ENCODE measurements at places on chromosomes 6 and 20.

GRCh38 chr6:78883651-78884050 lies 16.3 kb downstream of the IRAK1BP1 start:
- DNase-seq: no peak

- DNase-seq: no peak
Measured at GRCh38 chr6:129402244-129402643, 307.7 kb downstream of the ARHGAP18 start.

GRCh38 chr20:24441661-24442060 lies 27.8 kb upstream of the SYNDIG1 start:
- DNase-seq: no peak

DNA sequence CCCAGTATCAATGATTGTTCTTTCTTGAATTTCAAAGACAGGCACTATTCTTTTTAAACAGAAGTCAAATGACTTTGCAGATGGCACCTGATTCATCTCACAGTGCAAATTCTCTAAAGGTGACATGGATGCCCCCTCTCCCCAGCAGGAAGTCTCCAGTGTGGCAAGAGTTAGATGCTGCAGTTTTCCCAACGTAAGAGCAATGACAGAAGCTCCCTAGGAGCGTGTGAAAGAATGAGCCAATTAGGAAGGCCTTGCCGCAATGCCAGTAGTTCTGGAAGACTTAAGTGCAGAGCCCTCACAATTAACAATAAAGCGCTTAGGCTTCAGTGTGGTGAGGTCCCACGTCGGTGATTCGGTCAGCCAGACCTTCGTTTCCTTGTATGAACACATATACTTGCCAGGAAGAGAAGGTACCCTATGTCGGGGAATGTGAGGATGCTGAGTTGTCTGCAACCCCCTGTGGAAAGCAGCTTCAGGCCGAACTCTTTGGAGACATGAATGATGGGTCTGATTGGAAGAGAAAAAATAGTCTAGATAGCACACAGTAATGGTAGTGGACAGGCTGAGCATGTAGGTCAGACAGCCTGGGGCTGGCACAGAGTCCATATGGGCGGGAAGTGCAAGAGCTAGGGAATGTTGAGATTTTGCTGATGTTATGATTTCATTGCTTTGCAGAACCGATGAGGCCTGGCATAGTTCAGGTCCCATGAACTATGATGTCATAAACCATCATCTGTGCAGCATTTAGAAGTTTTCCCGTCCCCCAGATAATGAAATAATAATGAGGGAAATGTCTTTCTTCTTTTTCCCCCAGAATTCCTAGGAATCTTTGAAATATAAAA lies 132.6 kb downstream of the PHACTR1 start:
- DNase-seq: no peak

DNA sequence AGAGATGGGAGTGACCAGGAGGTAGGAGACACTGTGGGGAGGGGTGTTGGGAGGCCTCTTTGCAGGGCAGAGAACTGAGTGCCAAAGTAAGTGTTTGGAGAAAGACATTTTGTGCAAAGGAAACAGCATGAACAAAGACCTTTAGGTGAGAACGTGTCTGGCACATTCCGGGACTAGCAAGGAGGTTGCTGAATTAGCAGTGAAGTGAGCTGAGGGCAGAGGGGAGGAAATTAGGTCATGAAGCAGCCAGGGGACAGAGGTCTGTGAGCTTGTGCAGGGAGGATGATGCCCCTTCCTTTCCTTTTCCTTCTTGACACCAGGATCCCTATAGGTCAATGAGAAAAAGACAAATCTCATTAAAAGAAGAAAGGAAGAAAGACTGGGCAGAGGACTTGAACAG lies 21.4 kb upstream of the AHCY start:
- DNase-seq: no peak

- no peak for DNase-seq
Measured at GRCh38 chr6:112938650-112939049, 591.5 kb downstream of the RFPL4B start.

DNA sequence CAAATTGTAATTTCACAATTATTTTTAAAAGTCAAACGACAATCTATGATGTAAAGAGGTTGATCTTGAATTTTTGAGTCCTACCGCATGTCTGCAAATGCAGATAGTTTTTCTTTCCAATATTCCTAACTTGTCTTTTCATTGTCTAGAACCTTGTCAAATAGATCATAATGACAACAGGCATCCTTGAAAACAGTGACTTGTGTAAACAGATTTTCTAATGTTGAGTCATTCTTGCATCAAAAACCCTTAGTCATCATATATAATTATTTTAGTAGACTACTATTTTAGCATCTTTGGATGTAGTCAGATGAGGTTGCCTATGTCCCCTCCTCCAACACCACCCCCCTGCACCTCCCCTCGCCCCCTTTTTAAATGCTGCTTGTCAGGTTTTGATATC lies 43.8 kb downstream of the BMP6 start:
- no peak for DNase-seq

- no peak for DNase-seq
Measured at GRCh38 chr6:4925580-4925979, 78.3 kb downstream of the RPP40 start.

DNA sequence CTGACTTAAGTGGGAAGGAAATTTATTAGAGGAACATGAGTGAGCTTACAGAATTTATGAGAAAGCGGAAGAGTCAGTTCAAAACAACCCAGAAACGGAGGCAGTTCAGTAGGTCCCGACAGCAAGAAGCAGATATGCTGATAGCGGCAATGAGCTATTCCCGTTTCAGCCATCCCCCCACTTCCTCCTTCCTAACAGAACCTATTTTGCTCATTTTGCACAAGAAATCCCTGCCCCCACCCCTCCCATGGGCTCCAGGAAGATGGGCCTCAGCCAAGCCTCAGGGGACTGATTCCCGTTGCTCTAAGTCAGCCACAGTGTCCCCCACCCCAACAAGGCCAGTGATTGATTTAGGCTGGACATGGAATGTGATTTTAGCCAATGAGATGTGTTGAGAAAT lies 157.5 kb downstream of the CEBPB start:
- DNase-seq: no peak

DNA sequence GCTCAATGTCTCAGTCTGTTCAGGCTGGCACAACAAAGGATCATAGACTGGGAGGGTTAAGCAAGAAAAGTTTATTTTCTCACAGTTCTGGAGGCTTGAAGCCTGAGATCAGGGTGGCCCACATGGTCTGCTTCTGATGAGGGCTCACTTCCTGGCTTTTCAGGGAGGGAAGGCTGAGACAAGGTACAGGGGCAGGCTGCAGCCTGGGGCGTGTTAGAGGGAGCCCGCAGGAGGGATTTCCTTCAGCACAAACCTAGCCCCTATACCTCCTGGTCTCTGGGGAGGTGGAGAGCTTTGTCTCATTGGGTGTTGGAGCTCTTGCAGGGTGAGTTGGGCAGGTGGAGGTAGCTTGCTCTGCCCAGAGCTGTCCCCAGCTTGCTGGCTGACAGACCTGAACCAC lies 81.1 kb upstream of the GPR6 start:
- no peak for DNase-seq

GRCh38 chr6:167495506-167496401 lies 170.9 kb downstream of the TTLL2 start:
- DNase-seq: no peak

- DNase-seq: peak; percentile 99
Measured at GRCh38 chr6:328136-328670, 35.9 kb downstream of the DUSP22 start.

DNA sequence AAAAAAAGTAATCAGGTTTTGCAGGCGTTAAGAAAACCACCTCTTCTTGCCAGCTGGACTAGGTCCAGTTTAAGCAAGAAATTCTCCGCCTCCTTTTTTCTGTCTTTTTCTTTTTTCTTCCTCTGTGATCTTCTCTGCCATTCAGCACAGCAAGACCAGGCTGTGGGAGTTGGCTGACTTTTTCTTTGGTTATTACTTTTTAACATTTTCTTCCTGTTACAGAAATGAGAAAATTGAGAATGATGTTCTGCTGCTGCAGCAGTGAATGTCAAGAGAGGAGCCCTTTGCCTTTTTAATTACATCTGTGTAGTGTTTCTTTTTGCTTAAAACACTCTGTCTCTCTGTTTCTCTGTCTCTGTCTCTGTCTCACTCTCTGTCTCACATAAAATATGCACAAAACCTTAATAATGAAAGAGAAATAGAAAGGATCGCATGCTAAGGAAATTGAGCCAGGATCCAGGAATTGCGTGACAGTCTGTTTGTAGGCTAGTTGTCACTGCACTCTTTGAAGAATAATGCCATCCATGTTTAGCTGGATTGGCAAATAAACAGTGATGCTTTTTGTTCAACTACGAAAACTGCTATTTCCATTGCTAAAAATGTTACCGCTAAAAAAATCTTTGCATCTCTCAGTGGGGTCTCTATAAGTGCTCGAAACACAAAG lies 103.2 kb upstream of the SUPT3H start:
- no peak for DNase-seq

DNA sequence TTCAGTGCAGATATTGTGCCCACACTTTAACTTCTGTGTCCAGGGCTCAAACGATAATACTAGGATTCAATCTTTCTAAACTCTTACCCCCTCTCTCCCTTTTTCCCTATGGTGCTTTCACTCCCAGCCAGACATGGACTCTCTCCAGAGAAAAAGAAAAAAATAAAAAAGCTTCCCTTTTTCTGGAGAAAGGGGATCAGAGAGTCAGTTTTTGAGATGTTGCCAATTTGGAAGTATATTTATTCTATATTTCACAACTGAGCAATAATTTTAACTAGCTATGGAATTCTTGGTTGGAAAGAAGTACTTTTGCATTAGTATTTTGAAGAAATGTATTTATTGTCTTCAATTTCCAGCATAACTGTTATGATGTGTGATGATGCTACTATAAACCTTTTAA lies 72.2 kb upstream of the ZFP64 start:
- no peak for DNase-seq

DNA sequence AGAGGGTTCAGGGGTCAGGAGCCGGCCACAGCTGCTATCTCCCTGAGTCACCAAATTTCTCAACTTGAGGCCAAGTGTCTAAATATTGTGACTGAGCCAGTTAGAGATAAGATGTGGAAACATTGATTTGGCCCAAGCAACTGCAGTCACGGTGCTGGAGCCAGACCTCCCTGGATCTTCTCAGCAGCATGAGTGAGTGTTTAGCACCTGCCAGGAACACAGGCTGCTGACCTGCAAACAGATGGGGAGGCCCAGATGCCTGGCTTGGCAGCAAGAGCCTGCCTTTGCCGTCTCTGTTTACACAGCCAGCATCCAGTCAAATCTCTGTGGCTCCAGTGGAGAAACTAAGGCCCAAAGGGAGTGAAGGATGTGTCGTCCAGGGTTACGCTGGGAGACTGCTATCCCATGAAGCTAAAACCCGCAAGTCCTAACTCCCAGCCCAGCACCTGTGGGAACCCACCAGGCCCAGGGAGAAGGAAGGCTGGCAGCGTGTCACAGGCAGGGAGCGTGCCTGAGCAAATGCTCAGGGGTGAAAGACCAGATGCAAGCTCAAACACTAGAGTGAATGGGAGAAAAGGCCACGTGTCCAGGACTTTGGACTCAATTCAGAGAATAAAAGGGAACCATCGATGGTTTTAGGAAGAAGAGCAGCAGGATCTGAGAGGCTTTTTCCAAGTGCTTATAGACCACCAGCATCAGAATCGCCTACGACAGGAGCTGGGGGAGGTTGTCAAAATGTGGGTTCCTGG lies 15.9 kb upstream of the PTGIS start:
- DNase-seq: no peak

DNA sequence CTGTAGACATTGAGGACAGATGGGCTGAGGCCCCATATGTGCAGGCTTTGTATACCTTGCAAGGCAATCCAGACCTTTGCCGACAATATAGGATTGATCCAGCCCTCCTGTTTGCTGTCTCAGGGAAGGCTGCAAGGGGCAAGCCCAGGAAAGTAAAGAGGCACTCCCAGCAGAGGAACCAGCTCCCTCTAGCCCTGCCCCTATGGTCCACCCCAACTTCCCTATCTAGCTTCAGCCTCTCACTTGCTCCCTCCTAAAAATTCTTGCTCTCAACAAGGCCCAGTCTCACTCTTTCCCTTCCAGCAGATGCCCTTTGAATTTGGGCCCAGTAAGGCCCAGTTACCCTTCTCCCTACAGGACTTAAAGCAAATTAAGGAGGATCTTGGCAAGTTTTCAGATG lies 92.6 kb downstream of the JARID2 start:
- no peak for DNase-seq

- DNase-seq: no peak
Measured at GRCh38 chr6:24233813-24234442, 107.9 kb downstream of the NRSN1 start.

GRCh38 chr6:38355519-38355918 lies 284.2 kb downstream of the BTBD9 start:
- DNase-seq: peak; percentile 36

GRCh38 chr20:49790077-49790798 lies 22.4 kb upstream of the SLC9A8 start:
- DNase-seq: no peak

- DNase-seq: no peak
Measured at GRCh38 chr20:63586797-63587196, 12.8 kb upstream of the HELZ2 start.

GRCh38 chr20:50467174-50467573 lies 43.0 kb upstream of the PTPN1 start:
- no peak for DNase-seq

- no peak for DNase-seq
Measured at GRCh38 chr20:14712302-14712739, 374.9 kb upstream of the FLRT3 start.

- no peak for DNase-seq
Measured at GRCh38 chr20:25063546-25063945, 5.6 kb upstream of the ACSS1 start.

- no peak for DNase-seq
Measured at GRCh38 chr6:162533009-162533400, 194.6 kb downstream of the PRKN start.

DNA sequence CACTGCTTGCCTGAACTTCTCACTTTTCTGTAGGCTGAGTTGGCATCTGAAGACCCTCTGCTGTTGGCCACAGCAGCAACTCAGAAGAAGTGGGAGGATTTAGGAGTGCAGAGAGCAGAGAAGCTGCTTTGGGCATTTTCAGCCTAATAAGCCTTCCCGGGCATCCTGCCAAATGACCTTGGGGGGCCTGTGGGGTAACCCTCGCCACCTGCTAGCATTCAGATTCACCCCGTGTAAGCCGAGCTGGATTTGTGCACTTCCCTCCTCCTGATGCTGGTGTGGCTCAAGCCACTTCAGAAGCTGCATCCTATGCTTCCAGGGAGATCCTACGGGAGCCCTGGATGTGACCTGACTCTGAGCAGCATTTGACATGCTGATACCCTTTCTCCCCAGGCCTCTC lies 114.8 kb downstream of the LRFN2 start:
- no peak for DNase-seq

DNA sequence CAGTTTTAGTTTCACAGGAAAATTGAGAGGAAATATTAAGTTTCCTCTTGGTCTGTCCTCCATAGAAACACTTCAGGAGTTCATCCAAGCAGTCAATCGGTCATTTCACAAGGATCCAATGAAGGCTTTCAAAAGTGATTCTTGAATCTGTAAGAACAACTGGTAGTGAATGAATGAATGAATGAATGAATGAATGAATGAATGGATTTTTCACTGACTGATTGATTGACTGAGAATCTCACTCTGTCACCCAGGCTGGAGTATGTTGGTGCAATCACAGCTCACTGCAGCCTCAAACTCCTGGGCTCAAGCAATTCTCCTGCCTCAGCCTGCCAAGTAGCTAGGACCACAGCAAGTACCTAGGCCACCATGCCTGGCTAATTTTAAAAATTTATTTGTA lies 39.4 kb upstream of the TAF8 start:
- no peak for DNase-seq

GRCh38 chr6:158312672-158313397 lies 570 bp downstream of the TULP4 start:
- DNase-seq: no peak

GRCh38 chr20:40561187-40561586 lies 127.8 kb downstream of the MAFB start:
- no peak for DNase-seq

GRCh38 chr6:135115834-135116233 lies 61.2 kb upstream of the HBS1L start:
- peak; percentile 41 for DNase-seq

Measured in GM12865 (cell line).